ENCODE measurements at places on chromosomes 3 and 15.
A peak's percentile ranks its signal among the peaks of the same experiment; 100 is the strongest.

- DNase-seq = no peak
Observed at GRCh38 chr3:149497966-149498670, 23.6 kb downstream of the TM4SF4 start.

DNA sequence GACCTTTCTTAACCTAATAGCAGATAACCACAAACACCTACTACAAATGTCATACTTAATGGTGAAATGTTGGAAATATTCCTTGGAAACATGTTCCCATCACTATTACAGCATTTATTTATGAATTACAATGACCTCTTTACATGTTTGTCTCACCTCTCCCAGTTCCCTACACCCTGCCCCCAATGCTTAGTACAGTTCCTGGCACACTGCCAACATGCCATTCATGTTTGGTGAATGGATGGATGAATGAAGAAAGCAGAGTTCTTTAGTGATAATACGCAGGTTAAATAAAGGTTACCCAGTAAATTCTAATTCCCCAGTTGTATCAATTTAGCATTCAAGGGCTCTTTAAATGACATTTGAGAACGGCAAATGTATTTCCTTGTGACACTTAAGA is 259.9 kb upstream of the ATP11B start:
- DNase-seq = no peak

DNA sequence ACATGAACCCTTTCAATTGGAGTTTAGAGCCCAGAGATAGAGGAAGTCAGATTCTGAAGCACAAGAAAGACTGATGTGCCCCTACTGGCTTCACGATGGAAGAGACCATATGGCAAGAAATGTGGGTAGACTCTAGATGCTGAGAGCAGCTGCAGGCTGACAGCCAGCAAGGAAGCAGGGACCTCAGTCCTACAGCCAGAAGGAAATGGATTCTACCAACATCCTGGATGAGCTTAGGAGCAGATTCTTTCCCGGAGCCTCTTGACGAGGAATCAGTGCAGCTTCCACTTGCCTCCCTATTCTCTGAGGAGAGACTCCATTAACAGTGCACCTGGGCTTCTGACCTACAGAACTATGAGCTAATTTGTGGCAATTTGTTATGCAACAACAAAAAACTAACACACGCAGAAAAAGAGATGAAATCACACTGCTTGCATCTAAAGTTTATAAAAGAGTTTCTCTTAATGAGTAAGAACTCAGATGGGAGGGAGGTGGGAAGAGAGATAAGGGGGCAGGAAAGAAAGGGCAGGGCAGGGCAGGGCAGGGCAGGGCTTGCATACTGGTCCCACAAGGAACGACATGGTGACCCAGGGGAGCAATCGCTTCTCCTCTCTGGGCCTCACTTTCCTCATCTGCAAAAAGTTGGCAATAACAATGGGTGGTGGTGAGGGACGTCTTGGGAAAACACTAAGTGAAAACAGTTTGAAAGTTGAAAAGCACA is 440.9 kb downstream of the FOXP1 start:
- no peak for DNase-seq

GRCh38 chr3:12758025-12758781 is 856 bp downstream of the TMEM40 start:
- peak; percentile 16 for DNase-seq

DNA sequence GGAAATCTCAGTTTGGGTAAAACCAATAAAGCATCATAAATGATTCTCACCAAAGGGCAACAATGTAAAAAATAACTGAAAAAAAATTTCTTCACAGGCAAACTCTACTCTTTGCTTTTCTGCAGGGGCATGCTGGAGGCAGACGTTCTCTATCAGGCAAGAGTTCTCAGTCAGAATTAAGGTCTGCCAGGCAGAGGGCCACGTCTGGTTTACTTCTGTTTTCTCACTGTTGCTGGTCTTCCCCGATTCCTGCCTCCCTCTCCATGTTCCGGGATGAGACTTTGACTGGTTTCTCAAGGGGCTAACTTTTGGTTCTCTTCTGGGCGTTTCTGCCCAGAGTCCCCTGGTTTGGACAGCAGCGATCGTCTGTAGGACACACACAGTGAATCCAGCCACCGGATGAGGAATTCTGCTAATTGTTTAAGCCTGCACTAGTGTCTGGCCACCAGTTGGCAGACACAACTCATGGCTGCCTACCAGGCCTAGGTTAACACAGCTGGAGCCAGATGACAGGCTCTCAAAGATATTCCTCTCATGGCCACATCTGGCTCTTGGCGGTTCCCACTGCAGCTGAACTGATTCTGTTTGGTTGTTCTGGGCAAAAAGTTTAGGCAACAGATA is 273.1 kb downstream of the FOXP1 start:
- peak; percentile 56 for DNase-seq

DNA sequence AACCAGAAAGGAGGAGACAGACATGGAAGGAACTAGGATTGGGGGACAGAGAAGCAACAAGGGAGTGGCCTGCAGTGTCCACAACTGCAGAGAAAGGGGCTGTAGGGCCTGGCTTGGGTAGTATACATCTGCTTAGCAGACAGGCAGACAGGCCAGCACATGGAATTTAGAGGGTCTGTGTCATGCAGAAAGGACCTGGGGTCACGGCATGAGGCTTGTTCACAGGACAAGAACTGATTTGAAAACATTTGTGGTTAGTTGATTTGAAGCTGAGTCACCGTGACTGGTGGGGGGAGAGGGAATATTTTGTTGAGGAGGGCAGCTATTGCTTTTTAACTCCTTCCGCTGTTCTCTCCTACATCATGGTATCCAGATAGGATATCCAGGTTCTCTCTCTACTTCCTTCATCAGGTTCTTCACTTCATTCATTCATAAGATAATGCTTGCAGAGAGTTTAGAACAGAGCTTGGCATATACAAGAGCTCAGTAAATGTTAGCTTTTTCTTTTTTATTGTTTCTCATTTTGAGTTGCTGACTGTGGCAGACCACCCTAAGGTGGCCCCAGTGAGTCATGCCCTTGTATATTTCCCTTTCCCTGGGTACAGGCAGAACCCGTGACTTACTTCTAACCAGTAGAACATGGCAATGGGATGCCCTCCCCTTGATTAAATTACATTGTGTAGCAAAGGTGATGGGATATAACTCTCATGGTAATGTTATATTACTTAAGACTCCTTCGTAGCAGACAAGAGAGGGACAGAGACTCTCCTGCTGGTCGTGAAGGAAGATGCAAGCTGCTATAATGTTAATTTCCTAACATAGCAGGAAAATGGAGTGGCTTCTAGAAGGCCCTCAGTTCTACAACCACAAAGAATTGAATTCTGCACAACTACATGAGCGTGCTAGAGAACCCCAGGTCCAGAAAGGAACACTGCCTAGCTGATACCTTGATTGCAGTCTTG is 95.0 kb upstream of the NMNAT3 start:
- peak; percentile 20 for DNase-seq

DNA sequence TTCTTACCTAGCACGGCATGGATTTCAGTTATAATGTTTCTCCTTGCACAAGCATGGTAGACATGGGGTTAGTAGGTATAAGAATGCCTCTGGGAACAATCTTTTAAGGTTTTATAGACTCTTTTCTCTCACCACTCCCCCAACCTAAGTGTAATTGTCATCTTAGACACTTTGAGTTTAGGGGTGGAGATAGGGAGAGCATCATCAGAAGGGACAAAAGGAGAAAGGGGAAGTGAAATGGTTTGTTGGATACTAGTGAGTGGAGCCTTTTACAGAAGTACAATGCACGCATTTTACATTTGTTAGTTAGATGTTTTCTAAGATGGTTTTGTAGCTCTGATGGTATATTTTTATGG is 189.2 kb downstream of the TP63 start:
- no peak for DNase-seq

- DNase-seq = no peak
Observed at GRCh38 chr15:89417206-89417725, 79.1 kb downstream of the RHCG start.

GRCh38 chr3:25040748-25041147 is 387.3 kb upstream of the RARB start:
- DNase-seq = peak; percentile 54

GRCh38 chr3:174931473-174932353 is 72.6 kb downstream of the NAALADL2 start:
- DNase-seq = no peak

GRCh38 chr15:33858836-33859235 is 109.5 kb upstream of the CHRM5 start:
- no peak for DNase-seq

DNA sequence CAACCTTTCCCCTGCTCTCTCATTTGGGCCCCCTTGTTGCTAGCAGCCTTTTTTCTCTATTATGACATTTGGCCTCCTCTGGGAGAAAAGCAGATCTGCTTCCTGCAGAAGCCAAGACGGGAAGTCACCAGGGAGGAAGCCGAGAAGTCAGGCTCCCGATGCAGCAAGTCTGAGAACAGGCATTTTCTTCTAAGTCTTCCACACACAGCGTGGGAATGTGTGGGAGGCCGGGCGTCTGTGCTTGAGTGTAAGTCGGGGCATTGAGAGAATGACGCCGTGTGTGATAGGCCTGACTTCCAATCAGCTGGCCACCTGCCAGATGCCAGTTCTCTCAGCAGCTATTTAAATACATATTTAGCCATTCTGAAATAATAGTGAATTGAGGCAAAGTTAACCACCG is 75.8 kb upstream of the FAM98B start:
- DNase-seq = no peak

- DNase-seq = no peak
Observed at GRCh38 chr3:57992452-57993213, 15.6 kb upstream of the FLNB start.

GRCh38 chr3:159534496-159534895 is 454.1 kb upstream of the IL12A start:
- DNase-seq = no peak

GRCh38 chr3:47296562-47297302 is 14.0 kb downstream of the KLHL18 start:
- no peak for DNase-seq

GRCh38 chr15:89088605-89089315 is 504 bp downstream of the ABHD2 start:
- DNase-seq = no peak

DNA sequence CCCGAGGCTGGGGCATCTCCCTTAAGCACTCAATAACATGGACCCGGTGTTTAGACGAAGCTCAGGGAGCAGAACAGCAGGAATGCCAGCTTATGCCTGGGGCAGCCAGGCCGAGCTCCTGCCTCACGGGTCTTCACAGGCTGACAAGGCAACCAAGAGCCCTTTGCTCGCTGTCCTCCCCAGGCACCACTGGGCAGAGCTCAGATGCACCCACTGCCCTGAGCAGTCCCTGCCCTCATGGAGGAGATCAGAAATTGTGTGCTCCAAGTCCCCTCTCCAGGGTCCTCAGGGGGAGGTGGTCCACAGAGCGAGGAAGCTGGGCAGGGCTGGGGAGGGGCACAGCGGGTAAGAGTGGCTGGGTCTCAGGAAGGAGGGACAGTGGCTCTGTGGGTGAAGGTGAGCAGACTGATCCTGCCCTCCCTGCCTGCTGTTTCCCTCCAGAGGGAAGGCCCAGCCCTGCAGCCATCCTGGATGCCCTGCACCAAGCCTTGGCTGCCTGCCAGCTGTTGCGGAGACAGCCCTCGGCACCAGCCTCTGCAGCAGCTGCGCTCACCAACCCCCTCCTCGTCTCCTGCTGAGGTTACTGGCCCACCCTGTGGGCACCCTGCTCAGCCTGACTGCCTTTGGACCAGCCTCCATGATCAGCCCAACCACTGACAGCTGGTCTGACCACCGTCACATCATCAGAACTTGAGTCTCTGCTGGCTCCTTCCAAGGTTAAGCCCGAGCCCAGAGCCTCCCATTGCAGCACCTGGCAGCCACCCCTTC is 21.1 kb upstream of the GP9 start:
- no peak for DNase-seq

DNA sequence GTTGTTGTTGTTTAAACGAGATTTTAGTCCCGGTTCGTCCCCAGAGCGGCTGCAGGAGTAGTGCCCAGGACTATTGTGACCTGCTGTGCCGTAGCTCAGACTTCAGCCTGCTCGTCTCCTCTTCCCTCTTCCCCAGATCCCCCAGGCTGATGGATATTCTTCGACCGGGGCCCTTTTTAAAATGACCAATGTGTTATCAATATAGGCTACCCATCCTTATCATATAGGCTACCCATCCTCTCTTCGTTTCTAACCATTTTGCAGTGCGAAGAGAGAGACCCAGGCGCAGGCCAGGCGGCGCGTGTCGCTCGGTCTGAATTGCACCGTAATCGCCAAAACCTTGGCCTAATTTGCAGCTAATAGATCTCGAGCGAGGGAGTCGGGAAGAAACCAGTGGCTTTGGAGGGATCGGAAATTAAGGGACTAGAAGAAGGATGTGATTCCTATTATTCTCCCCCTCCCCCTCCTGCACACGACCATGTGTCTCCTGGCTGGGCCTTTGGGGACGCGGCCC is 23.0 kb downstream of the NR2F2 start:
- no peak for DNase-seq

- DNase-seq = no peak
Observed at GRCh38 chr3:20924646-20925385, 738.8 kb upstream of the SGO1 start.

DNA sequence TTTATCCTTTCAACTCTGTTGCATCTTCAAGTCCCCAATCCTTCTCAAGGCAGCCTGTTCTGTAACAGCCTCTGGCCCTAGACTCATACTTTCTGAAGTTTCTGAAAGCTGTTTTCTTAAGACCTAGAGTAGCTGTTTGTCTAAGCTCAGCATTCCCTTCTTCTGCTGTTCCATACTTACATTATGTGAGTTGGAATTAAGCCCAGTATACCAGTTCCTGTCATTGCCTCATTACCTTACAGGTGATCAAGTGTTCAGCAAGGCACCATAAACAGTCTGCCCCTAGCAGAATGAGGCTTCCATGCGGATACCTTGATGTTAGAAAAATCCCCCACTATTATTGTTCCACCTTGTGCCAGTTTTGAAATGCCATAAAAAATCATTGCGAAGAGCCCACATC is 180.6 kb downstream of the PLCL2 start:
- no peak for DNase-seq

DNA sequence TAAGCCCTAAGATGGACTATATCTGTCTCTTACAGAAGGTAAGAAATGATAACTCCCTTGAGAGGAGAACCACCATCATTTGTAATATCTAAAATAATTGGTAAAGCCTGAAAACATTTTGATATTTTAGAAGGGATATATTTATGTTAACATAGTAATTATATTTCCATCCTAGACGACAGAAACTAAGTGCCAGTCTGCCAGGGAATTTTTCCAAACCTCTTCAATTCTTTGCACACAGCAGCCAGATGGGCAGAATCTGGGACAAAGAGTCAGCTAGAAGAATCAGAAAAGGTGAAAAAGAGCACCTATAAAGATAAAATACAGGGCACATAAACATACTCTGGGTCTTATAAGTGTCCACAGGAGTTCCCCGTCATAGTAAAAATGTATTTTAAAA is 70.0 kb upstream of the CBLB start:
- no peak for DNase-seq

DNA sequence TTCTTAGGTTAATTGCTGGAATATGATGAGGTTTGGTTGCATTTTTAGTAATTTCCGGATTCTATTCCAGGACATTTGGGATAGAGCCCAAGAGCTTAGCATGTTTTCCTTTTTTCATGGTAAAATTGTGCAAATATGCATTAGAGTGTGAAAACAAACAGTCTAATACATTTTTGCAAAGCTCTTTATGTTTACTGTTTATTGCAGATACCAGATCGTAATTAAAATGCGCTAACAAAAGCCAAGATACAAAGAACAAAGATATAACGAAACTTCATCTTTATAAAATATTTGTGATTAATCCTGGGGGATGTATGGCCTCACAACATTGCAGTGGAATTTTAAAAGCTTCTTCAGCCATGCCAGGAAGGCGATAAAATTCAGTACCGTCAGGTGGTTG is 94.5 kb upstream of the TBC1D5 start:
- no peak for DNase-seq
